ENCODE measurements at places on chromosomes 12 and 14.

DNA sequence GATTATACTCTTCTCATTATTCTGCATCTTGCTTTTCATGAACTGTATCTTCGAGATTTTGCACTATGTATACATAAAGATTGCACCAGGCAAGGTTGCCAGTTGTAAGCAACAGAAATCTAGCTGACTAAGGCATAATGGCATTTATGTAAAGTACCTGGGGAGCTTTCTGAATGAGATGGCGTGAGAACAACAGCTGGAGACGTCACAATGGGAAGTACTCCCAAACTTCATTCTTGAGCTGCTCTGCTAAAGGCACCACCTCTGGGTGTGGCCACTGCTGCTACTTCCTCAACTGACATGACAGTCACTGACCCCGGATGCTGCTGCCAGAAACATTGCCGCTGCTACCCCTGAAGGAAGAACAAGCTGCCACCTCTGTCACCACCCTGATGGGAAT lies 220.7 kb downstream of the NOVA1 start:
- no peak for DNase-seq

- DNase-seq: no peak
These were observed 140.5 kb upstream of the LHX5 start for GRCh38 chr12:113612076-113612728.

DNA sequence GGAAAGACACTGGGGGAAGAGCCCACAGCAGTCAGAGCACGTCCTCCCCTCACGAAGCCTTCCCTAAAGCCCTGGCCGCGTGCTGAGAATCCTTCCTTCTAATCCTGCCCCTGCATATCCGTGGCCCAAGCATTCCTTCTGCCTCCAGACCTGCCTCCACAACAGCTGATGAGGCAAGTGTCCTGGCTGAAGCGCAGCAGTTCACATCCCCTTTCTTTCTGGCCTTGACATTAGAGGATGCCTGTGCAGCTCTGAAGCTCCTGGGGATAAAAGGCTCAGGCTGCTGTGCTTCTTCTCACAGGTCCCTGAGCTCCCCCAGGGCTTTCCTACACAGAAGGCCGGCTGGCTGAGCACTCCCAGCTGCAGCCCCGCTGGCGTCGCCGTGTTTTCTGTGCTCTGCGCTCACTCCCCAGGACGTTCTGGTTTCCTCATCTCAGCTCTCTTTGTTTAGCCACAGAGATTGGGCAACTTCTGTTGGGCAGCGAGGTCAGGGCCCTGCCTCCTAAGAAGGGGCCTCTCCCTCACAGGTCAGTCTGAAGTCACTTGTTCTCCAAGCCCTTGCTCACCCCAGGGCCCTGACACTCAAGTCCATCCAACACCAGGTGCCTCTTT lies 45.8 kb downstream of the NINJ2 start:
- DNase-seq: no peak

DNA sequence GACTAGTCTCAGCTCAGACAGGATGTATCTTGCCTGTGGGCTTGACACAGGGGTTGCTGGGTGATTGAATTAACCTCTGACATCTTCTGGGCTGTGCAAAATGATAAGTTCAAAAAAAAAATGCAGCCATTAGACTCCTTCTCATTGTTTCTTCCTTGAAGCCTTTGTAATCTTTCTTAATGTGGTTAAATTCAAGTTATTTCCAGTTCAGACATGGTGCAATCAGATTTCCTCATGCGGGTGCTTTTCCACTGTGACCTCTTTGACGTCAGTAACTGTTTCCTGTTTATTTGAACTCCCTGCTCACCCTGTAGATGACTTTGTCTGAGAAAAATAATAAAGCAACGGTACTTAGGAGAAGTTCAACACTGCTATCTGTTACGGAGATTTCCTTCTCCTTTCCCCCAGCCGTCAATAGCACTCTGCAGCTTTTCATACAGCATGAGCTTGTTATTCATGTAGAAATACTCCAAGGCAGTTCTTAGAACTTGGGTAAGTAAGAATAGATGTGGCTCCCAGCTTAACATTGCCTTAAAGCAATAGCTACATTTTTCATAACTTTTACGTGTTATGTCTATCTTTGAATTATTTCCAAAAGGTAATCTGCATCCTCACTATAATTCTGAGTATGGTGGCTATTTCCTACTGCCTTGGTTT lies 155.5 kb downstream of the PRKCH start:
- DNase-seq: peak; percentile 86

DNA sequence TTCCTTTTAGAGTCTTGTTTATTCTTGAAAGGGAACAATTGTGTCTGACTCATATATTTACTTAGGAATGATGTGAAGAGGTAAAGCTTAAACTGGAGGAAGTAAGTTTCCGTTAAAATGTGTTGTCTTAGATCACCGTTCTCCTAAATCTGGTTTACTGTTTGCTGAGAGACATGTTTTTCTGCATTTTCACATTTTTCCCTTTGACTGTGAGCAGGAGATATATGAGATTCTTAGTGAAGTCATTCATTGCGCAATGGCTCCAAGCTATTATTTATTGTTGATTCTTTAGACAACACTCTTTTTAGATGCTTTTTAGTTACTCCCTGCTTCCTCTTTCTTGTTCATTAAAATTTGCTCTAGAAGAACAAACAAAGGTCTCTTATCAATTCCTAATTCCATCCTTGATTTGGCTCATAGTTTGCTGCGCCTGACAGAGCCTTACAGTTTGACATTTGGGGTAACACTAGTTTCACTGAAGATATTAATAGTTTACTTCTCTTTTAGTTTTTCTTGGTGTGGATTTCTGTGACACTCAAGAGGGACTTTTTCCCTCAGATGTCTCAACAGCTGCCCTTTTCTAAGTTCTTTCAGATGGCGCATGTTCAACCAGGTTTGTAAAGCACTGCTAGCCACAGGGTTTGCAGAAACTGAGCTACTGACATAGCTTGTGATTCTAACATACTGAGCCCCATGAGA lies 11.4 kb downstream of the CLECL1 start:
- no peak for DNase-seq

GRCh38 chr12:62525271-62525670 lies 58.6 kb downstream of the MON2 start:
- DNase-seq: no peak

DNA sequence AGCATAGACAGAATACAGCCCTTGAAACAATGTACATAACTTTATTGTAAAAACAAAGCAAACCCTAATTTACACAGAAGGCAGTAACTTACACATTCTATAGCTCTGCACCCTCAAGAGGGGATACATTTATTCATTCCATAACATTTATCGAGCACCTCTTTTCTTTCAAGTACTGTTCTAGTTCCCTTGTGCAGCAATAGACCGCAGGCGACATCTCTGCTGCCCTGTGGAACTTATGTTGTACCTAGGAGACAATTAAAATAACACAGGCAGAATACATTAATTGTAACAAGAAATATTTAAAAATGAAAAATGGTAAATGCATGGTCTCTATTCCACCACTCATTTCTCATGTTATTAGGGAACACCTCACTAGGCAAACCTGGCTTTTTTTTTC lies 1.4 kb upstream of the ARHGDIB start:
- no peak for DNase-seq

DNA sequence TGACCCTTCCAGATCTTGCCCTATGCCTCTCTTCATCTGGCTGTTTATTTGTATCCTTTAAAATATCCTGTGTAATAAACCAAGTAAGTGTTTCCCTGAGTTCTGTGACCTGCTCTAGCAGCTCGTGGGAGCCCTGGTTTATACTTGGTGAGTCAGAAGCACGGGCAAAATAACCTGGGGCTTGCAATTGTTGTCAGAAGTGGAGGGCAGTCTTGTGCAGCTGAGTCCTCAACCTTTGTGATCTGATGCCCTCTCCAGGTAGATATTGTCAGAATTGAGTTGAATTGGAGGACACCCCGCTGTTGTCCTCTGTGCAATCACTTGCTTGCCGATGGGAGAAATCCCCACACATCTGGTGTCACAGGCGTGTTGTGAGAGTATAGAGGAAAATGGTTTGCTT lies 62.5 kb upstream of the PRICKLE1 start:
- no peak for DNase-seq

GRCh38 chr14:55707365-55707804 lies 127.4 kb downstream of the KTN1 start:
- peak; percentile 48 for DNase-seq

GRCh38 chr12:62709311-62709710 lies 225.6 kb downstream of the PPM1H start:
- DNase-seq: no peak

- DNase-seq: no peak
These were observed 57.7 kb downstream of the NPAS3 start for GRCh38 chr14:32996343-32996742.

- DNase-seq: no peak
These were observed 250.2 kb downstream of the KSR2 start for GRCh38 chr12:117718559-117718958.

GRCh38 chr12:131098178-131098981 lies 144.7 kb downstream of the ADGRD1 start:
- DNase-seq: no peak

GRCh38 chr12:52577316-52577715 lies 3.7 kb upstream of the KRT74 start:
- no peak for DNase-seq

DNA sequence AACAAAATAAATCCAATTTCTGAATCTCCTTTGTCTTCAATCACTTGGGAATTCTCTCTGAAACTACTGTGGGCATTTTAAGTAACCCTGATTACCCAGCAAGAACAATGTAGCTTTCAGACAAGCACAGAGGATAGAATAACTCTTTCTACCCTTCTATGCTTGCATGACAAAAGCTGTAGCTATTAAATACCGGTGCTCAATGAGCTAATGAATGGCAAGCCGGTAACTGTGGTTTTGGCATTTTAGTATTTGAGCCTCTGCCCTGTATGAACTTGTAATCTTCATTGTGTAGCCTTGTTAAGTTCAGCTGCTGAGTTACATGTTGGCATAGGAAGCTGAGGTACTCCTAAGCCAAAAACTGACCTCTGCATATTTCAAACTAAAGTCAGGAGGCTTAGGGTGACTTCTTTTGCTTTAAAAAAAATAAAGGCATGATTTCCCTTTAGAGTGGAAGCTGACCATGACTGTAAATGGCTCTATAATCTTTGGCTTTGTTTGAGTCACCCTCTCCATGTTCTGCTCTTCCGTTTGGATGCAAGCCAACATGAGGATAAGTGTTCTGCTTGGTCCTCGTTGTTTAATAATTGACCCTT lies 171.0 kb upstream of the HIF1A start:
- peak; percentile 88 for DNase-seq

GRCh38 chr12:104870797-104871196 lies 87.3 kb downstream of the SLC41A2 start:
- DNase-seq: no peak

DNA sequence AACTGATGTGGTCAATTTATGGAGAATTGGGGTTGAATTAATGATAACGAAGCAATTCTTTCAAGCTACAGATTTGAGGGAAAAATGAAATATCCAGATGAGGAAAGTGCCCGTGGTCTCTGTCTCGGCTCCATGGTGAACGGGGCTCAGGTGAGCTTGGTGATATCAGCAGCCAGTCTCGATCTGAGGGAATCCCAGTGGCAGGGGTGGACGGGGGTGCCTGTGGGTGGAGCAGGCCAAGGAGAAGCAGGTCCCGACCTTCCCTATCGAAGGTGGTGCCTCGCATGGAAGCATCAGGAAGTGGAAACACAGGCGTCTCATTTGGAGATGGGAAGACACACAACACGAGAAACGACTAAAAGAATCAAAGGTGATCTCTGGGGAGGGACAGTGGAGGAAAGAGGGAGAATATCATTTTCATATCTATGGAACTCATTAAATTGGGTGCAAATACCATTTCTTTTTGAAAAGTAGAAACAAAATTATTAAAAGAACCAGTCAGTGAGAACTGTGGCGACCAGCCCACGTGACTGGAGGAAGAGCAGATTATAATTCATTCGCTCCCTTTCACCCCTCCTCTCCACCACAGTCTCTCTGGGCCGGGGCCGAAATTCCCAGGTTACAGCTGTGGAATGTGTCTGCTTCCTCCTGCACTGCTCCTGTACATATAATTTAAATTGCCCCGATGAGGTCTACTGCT lies 354.3 kb upstream of the SFSWAP start:
- DNase-seq: no peak

GRCh38 chr12:6211421-6211869 lies 11.2 kb downstream of the CD9 start:
- DNase-seq: peak; percentile 50

GRCh38 chr12:111352296-111352993 lies 16.4 kb downstream of the PHETA1 start:
- DNase-seq: no peak
